Thoracic aorta (tissue), 2 donors: ENCODE measurements at places on chromosomes 3 and 15.

DNA sequence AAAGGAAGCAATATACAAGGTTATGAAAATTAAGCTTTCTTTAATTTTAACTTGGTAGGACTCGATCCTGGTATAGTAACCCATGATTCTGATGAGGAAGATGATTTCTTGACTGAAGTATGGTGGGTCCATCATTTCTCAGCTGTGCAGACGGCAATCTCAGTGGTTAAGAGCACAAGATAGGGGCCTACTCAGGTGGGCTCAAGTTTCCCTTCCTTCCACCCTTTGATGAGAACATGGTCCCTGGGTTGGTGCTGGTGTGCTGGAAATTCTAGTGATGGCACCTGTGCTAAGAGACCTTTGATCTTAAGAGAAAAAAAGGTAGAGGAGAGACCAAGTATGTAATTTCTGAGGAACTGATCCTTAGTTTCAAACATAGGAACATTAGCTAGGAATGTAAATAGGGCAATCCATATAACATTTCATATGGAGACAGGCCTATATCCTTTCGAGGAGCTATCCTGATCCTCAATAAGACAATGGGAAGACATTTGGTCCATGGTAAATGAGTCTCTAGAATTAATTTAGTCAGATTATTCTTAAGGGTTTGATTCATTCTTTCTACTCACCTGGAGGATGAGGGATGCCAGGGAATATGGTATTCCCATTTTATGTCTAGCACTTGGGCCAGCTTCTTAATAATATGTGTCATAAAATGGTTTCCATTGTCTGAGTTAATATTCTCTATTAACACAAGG lies 104.5 kb upstream of the NECTIN3 start:
- DNase-seq, result no peak

DNA sequence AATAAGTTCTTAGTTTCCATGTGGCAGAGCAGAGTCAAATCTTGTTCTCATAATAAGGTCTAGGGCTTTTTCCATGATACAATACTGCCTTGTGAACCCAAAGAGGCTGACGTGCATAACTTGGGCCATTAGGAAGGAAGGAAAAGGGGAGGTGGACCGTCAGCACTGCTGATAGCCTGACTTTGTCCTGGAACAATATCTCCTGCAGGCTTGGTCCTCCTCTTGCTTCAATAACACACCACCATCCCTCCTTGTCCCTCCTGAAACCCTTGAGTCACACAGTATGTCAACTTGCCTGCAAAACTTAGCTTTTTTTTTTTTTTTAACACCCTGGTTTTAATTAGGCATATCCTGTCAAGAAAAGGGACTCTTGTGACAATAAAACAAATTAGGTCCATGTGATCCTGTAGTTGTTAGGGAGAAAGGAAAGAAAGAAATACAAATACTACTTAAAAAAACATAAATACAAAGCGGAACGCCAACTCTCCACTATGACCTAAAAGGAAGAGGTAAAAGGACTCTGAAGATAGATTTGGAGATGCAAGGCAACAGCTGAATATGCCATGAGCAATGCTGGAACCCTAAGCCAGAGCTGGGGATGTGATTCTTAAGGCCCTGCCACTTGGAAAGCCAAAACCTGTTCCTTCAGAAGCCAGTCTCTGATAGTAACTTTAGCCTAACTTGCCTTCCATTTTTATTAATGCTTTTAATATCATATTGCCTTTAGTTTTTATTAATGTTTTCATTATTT lies 67.0 kb downstream of the WWTR1 start:
- no peak for DNase-seq

GRCh38 chr3:186417791-186418190 lies 55.8 kb upstream of the DGKG start:
- DNase-seq, result no peak

GRCh38 chr15:83734487-83734886 lies 80.6 kb downstream of the ADAMTSL3 start:
- no peak for DNase-seq

- no peak for DNase-seq
Measured at GRCh38 chr15:31326875-31327668, 437 bp downstream of the KLF13 start.

GRCh38 chr3:15102256-15102655 lies 3.3 kb upstream of the RBSN start:
- peak; percentile 31 for DNase-seq

GRCh38 chr3:127610105-127610504 lies 11.9 kb downstream of the MCM2 start:
- no peak for DNase-seq

- DNase-seq, result no peak
Measured at GRCh38 chr3:169255511-169255910, 408.0 kb downstream of the MECOM start.

GRCh38 chr15:66729331-66729951 lies 27.4 kb downstream of the SMAD6 start:
- no peak for DNase-seq

- DNase-seq, result no peak
Measured at GRCh38 chr3:179729086-179729485, 76.2 kb downstream of the USP13 start.

- no peak for DNase-seq
Measured at GRCh38 chr3:188914552-188914951, 257.2 kb upstream of the TPRG1 start.

GRCh38 chr15:20652914-20653313 lies 111.3 kb upstream of the GOLGA6L6 start:
- DNase-seq, result no peak

GRCh38 chr3:50374363-50375257 lies 15.3 kb upstream of the TMEM115 start:
- no peak for DNase-seq

GRCh38 chr3:120170223-120170622 lies 76.0 kb upstream of the GSK3B start:
- DNase-seq, result no peak

DNA sequence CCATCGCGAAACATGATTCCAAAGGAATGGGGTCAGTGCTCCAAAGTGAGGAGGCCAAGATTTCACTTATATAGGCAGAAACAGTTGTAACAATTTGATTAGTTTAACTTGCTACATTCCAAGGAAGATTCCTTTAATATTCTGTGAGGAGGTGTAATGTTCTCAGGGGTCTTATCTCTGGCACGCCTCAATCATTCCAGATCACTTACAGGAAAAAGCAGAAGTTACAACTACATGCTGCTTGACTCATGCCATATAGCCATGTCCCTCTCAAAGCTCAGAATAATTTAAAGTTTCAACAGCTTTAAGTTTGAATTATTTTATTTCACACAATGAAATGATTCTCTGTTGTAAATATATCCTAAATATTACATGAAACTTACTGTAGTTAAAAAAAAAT lies 3.5 kb upstream of the FYTTD1 start:
- no peak for DNase-seq

DNA sequence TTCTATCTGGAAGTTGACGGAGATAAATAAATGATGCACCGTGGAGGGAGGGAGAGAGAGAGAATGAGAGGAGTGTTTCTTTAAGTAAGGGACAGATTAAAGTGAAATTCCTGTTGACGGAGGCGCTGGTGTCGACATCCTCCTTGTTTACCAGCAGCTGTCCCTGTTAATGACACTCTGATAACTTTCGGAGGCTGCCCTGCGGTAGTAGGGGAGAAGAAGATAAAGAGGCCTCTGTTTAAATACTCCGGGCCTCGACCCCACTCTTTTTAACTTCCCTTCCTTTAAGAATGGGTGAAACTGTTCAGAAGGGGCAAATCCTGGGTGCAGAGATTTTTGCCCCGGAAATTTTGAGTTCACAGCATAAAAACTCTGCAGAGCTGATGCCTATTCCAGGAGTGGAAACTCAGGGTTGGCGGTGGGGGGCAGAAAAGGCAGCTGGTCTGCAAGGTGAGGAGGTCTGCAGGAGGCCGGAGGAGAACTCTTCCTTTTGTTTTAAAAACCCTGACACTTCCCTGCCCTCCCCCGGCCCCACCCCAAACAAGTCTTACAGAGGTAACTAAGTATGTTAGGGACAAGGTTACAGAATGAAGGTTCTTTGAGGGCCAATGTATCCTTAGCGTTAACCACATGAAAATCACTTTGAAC lies 276.6 kb upstream of the NR2F2 start:
- no peak for DNase-seq

DNA sequence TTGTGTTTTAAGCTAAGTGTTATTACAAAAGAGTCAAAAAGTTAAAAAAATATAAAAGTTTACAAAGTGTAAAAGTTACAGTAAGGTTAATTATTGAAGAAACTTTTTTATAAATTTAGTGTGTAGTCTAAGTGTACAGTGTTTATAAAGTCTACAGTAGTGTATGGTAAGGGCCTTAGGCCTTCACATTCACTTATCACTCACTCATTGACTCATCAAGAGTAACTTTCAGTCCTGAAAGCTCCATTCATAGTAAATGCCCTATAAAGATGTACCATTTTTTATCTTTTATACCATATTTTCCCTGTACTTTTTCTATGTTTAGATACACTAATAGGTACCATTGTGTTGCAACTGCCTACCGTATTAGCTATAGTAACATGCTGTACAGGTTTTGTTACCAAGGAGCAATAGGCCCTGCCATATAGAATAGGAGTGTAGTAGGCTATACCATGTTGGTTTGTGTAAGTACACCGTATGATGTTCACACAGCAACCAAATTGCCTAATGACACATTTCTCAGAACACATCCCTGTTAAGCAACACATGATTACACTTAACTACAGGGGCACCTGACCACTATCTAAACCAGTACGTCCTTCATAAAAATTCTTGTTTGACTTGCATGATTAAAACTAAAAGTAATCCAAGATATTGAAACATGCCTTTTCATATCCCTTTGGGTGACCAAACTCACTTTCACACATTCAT lies 17.2 kb downstream of the RAD18 start:
- DNase-seq, result no peak

DNA sequence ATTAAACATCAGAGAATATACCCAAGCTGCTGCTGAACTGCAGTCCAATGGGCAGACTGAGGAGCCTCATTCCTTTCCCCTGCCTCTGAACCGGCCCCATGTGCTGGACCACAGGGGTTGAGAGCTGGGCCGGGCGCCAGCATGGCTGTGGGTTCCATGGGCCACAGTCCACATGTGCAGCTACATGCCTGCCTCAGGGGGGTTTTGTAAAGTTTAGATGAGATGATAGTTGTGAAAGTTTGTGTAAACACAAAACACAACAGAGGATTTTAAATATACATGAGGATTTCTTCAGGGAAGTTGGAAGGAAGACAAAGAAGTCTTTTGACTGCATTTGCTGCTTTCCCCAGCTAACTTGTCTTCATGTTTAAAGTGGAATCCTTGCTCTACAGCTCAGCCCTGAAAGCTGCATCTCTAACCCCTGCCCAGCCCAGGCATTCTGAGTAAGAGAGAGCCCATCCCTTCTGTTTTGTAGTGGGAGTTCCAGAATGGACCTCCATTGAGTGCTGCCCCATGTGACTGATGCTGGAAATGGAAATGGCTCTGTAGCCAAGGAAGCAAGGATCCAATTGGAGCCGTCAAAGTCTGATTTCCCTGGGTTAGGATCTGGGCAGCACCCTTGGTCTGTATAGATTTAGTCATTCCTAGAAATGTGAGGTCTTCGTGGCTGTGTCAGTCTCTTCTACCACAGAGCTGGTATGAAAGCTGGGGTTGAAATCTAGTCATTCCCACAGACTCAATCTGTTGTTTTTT lies 17.5 kb downstream of the SLC12A8 start:
- no peak for DNase-seq

DNA sequence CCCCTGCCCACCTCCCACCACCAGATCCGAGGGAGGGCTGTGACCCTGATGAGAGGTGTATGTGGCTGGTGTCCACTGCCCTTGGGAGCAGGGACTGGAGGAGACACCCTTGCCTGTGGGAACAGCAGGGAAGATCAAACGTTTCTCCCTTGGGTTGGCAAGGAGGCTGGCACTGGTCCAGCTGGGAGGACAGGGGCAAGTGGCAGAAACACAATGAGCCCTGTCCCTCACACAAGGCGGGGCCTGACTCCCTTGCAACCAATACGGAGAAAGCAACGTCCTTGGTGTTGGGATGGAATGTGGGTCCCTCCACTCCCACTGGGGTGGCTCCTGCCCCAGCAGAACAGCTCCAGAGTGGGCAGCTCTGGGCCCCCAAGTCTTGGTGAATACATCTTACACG lies 5.2 kb downstream of the HYAL2 start:
- no peak for DNase-seq

DNA sequence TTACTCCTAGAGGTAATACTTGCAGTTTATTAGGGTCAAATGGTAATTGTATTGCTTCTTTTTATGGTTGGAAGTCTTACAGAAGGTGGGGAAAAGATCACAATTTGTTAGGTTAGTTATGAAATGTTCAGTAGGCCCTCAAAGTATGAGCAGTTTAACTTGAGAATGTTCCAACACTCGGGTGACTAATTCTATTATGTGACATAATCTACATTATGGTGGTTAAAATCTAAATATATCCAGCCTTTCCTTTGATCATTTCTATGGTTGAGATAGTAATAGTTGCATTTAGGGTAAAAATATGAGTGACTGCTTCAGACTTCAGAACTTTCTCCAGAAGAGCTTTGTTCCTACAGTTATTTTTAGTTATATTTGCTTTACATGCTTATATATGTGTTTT lies 19.6 kb upstream of the FBXO22 start:
- no peak for DNase-seq

DNA sequence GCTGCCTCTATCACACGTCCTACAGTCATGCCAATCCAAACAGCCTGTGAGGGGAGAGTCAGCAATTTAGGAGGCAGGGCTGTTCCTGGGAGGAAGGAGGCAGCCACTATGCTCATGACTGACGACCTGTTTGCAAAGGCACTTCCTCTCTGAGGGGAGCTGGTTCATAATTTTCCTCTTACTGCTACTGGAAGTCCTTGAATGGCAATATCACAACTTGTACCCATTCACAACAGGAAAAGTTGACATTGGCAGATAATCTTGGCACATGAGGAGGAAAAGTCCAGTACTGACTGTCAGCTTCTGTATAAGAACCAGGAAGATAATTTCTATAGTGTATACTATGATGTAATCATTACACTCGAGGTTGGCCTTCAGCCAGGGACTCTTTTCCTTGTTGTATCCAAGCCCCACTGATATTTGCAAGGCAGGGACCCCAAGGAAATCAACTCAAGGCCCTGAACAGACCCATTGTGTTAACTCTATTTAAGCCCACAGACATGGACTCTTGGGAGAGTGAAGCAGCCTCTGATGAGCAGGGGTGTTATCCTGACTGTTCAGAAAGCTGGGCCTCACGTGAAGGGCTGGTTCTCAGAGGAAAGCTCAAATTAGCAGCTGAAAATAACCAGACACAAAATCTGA lies 267.3 kb upstream of the ADAMTS9 start:
- peak; percentile 29 for DNase-seq
